ENCODE measurements at places on chromosomes 16 and 17.
A peak's percentile ranks its signal among the peaks of the same experiment; 100 is the strongest.

- peak; percentile 38 for DNase-seq
These were observed 3.7 kb upstream of the CBX8 start for GRCh38 chr17:79800325-79801155.

- DNase-seq: peak; percentile 71
These were observed 18.1 kb downstream of the ITPRIPL2 start for GRCh38 chr16:19131825-19132218.

GRCh38 chr16:50915120-50915519 lies 173.2 kb downstream of the CYLD start:
- no peak for DNase-seq

- DNase-seq: no peak
These were observed 25.7 kb upstream of the RASL10B start for GRCh38 chr17:35705705-35706104.
